ENCODE measurements at places on chromosomes 1 and 21.
A peak's percentile ranks its signal among the peaks of the same experiment; 100 is the strongest.

GRCh38 chr1:115194506-115194905, 105.2 kb upstream of the TSPAN2 start:
- DNase-seq, result no peak

- peak; percentile 54 for DNase-seq
Observed at GRCh38 chr1:89125913-89126580, at the start of gene GBP2. Gene GBP2 (minus strand): TSS chr1:89126114. CDS start chr1:89121966, 4,148 bp downstream.

- DNase-seq, result no peak
Observed at GRCh38 chr1:241390526-241390925, 33.5 kb upstream of the RGS7 start.

- DNase-seq, result no peak
Observed at GRCh38 chr21:44356636-44357035, 3.2 kb downstream of the TRPM2 start.

DNA sequence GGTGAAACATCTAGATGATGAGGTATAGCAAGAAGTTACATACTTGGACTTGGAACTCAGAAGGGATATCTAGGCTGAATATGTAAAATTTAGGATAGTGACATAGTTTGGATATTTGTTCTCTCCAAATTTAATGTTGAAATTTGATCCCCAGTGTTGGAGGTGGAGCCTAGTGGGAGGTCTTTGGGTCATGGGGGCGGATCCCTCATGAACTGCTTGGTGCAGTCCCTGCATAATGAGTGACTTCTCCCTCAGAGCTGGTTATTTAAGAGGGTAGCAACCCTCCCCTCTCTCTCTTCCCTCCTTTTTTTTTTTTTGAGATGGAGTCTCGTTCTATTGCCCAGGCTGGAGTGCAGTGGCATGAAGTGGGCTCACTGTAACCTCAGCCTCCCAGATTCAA, 15.5 kb downstream of the ST3GAL3 start:
- no peak for DNase-seq

DNA sequence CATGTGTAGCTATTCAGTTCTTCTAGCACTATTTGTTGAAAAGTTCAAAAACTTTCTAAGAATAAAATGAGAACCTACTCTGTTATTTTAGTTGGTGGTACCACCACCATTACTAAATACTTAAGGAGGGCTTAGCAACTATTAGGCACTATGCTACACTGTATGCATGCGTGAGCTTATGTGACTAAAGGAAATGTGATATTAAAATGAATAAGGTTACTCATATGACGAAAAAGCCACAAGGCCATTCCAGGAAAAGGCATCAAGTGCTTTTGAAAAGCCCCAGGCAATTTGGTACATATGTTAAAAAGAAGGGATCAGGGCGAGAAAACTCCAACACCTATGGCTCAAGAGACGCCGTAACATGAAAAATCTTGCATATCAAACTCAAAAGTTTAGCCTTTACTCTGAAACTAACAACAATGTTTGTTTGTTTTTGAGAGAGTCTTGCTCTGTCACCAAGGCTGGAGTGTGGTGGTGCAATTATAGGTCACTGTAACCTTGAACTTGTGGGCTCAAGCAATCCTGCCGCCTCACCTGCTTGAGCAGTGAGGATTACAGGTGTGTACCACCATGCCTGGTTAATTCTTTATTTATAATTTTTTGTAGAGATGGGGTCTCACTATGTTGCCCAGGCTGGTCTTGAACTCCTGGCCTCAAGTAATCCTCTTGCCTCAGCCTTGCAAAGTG, 42.5 kb downstream of the EPRS1 start:
- no peak for DNase-seq

- DNase-seq, result no peak
Observed at GRCh38 chr1:25900219-25900618, 6.0 kb downstream of the STMN1 start.

- no peak for DNase-seq
Observed at GRCh38 chr1:84688463-84689061, 1.7 kb downstream of the SSX2IP start.

DNA sequence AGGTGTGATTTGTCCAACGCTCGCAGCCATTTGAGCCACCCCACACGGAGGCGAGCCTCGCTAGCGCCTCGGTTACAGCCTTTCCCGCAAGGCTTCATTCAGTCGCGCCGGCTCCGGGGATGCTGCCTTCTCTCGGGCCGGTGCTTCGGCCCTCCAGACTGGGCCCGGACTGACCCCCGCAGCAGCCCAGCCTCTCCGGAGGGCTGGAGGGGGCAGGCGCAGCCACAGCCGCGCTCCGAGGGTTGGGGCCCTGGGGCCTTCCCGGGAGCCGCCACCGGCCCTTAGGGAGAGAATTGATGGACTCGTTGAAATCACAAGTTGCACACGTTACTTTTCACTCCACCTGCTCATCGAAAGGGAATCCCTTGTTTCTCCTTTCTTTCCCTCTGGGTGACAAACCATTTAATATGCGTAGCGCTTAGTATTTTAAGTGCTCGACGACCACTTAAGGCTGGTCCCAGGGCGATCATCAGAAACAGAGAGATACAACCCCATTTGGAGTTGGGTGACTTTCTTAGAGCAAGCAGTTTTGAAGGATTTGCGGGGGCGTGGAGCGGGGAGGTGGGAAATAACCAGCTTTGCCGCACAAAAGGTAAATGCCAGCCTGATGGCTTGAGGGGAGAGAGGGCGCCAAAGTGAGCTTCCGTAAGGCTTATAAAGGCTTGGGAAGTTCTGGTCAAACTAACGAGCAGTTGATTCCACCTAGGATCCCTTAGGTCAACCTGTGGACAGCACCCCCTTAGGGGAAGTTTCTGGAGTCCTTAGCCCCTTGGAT, 24.6 kb upstream of the ENAH start:
- DNase-seq, result no peak

GRCh38 chr21:41766883-41767605, at the start of gene RIPK4:
Gene RIPK4 (minus strand): TSS chr21:41767052. CDS start chr21:41767041, 11 bp downstream.
- no peak for DNase-seq

- no peak for DNase-seq
Observed at GRCh38 chr1:67916140-67916886, 83.0 kb upstream of the GNG12 start.

DNA sequence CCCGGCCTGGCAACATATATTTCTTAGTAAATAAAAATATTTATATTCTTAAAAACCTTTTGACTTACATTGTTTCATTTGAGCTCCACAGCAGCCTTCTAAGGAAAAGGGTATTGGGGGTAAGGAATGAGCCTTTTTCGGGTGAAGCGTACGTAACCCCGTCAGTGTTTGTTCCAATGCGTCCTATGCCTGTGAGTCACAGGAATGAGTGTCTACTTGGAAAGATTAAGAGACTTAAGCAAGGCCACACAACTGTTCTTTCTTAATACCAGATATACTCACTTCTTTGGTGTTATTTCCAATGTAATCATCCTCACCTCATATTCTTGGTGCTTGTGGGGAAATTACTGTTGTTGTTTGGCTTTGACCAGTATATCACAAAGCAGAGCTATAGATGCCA, 22.7 kb downstream of the WDTC1 start:
- no peak for DNase-seq

DNA sequence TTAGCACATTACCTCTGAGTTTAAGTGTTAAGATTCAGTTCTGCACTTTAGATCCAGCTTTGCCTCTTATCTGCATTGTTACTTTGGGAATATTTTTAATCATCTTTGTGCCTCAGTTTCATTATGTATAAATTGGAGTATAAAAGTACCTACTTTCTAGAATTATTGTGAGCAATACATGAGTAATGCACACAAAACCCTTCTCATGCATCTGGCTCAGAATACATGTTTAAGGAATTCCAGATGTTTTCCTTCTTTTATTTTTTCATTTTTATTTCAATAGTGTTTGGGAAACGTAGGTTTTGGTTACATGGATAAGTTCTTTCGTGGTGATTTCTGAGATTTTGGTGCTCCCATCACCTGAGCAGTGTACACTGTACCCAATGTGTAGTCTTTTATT, 14.2 kb downstream of the C8A start:
- DNase-seq, result peak; percentile 13

- DNase-seq, result no peak
Observed at GRCh38 chr1:201119206-201120197, 7.3 kb upstream of the CACNA1S start.

DNA sequence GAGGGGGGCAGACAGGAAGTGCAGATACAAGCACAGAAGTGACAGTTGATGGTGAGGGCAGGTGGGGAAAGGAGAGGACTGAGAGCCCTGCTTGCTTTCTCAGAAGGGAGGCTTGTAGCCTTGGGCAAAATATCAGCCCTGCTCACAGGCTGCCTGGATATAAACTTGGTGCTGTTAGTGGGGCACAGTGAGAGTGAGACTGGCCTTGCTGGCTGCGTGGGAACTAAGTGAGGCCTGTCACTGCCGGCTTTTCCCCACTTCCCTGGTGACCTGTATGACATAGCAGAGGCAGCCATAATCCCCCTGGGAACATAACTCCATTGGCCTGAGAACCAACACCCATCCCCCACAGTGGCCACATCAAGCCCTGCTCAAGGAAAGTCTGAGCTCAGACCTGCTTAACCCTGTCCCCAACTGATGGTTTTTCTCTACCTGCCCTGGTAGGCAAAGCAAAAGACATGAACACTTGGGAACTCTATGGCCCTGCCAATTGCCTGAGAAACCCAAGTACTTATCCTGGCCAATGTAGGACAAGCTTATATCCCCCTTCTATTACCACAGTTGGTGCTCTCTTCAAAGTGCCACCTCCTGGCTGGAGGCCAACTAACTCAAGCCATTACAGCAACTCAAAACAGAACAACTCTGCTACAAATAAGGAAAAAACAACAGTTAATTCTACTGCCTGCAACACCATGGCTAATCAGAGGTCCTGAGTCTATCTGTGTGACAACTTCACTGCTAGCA, 472.7 kb downstream of the PLPP3 start:
- no peak for DNase-seq

DNA sequence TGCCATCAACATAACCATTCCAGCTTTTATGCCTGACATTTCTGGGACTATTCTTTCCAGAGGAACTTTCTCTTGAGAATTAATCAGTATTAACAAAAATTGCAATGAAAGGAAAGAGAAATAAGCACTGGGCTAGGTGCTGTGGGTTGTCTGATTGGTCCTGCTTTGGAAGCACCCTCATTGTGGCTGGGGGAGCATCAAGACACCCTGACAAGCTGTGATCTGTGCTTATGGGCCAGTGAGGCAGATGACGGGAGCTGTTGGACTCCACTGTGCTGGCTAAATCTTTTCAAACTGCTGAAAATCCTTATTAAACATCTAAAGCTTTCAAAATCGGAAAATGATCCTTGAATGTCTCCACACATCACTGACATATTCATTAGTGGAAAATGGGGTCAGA, 20.0 kb downstream of the UBASH3A start:
- DNase-seq, result no peak

- no peak for DNase-seq
Observed at GRCh38 chr1:16009678-16010077, 5.6 kb downstream of the SRARP start.

GRCh38 chr21:42113926-42114409, 42.9 kb downstream of the UMODL1 start:
- no peak for DNase-seq

DNA sequence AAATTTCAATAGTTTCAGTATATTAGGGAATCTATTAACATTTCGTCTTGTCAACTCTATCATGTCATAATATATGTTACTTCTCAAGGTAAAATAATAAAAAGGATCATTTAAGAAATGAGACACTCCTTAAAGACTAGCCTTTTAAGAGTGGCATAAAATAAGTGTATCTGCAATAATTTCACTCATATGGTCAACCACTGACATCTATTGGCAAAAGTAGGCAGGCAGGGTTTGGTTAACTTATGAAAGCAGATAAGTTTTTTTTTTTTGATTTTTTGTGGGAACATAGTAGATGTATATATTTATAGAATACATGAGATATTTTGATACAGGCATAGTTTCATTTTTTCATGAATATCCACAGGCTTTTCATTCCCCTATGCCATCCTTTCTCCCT, 5.5 kb upstream of the RGS21 start:
- DNase-seq, result peak; percentile 16

- DNase-seq, result no peak
Observed at GRCh38 chr1:203465146-203465798, 10.3 kb upstream of the PRELP start.

- no peak for DNase-seq
Observed at GRCh38 chr1:246367041-246367440, 140.0 kb downstream of the SMYD3 start.

DNA sequence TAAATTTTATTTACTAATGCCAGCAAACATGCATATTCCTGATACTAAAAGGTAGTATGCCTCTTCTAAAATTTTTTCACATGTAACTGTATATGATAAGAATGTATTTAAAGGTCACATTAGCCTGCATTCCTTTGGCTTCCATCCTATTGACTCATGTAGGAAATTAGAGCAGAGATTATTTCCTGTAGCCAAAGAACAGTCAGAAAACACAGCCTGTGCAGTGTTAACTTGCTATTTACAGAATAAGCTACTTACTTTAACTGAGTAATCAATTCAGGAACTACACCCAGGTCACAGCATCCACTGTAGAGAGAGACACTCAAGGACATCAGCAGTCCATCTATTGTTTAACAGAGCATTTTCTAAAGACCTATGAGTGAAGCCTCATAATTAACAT, 154.5 kb upstream of the ADGRL4 start:
- peak; percentile 69 for DNase-seq

DNA sequence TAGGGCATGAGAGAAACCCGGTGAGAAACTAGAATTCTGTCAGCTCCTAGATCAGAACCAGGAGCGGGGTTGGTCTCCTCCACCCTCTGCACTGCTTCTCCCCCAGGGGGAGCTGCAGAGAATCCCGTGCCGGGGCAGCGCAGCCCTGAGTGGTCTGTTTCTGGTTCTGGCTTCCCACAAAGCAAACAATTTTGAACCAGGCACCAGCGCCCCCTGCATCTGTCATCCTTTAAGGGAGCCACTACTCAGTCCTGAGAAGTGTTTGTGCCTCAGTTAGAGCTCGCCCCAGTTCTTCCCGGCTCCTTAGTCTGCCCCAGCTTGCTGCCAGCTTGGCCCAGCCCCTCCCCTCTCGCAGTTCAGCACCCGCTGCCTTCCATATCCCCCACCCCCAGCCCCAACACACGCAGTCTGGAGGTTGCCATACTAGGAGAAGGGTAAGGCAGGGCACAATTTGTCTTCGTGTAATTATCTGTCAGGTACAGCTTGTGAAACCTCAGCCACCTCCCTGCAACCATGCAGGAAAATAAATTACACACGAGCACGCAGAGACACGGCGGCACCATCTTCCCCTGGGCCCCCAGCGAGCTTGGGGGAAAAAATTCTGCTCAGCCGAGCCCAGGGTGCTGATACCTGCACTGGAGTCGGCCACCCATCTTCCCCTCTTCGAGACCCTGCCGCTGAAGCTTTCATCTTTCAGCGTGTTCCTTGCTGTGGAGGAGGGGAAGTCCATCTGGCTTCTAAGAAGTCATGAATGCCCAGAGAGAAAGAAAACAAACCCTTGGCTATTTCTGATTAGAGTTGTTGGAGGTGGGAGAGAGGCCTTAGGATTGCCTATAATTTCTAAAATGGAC, 62.6 kb upstream of the CD1D start:
- no peak for DNase-seq

DNA sequence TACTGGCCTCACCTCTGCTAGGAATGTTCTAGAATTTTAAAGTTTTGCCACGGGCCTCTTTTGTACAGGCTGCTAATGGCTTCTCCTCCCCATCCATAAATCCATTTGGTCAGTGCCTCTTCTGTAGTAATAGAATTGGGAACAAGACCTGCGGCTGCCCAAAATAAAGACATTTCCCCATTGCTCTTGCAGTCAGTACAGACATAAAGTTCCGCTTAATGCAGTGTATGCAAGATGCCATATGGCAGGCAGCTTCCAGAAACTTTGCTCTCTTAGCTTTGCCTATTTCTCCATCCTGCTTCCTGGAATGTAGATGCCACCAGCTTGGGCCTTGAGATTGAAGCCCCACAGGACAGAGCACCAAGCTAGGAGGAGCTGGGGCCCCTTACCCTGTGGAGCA, 3.7 kb upstream of the SLC2A5 start:
- no peak for DNase-seq
